Natural killer cell treated with Interleukin-12 subunit alpha and Interleukin-12 subunit beta and Interleukin-15 and Interleukin-18, amount 100 ng/mL, for 72 hours (primary cell): ENCODE measurements at places on chromosomes 6 and 20. TPM values are rescaled to one million over a fixed set of nuclear protein-coding genes. Genes with fewer than 3 reads are reported as not detected.

GRCh38 chr20:42483730-42484303 is 705.9 kb downstream of the PTPRT start:
- DNase-seq, result no peak

- no peak for DNase-seq
Observed at GRCh38 chr6:42860481-42860880, 18.9 kb upstream of the RPL7L1 start.

- DNase-seq, result no peak
Observed at GRCh38 chr6:151901009-151901411, 93.5 kb downstream of the ESR1 start.

GRCh38 chr6:78400076-78400475 is 467.3 kb upstream of the IRAK1BP1 start:
- no peak for DNase-seq

GRCh38 chr20:38246357-38247165 is 14.0 kb downstream of the KIAA1755 start:
- no peak for DNase-seq

- no peak for DNase-seq
Observed at GRCh38 chr6:143270026-143270425, 180.5 kb downstream of the ADAT2 start.

DNA sequence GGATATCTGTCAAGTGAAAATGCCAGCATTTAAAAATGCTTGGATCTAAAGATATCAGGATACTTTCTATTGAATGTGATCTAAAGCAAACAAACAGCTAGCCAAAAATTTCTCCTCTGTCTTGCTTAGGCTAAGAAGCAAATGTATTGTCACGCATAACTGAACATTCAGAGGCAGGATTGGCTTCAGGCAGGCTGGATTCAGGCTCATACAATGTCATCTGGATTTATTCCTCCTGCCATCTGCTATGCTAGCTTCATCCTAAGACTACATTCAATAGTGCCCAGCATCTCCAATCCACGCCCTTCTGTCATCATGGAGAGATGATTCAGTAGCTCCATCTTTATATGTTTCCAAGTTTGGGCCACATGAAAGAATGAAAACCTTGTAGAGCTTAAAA is 27.1 kb downstream of the PFDN4 start:
- no peak for DNase-seq

SOBP gene
- total RNA-seq, result 0.84 TPM

CCN2 gene
- total RNA-seq, result not detected

PRDM13 gene
- total RNA-seq, result not detected

GSTA3 gene
- not detected for total RNA-seq
